Tibial artery (tissue), 4 donors: ENCODE measurements at places on chromosomes 13 and 19.

GRCh38 chr19:17766543-17767131 lies 15.4 kb downstream of the FCHO1 start:
- H3K4me1 ChIP-seq = peaks cover 8% of the 10 kb centered on the region
- H3K27me3 ChIP-seq = no peaks in the 10 kb centered on the region
- H3K4me3 ChIP-seq = no peak overlapping the region
- no peak overlapping the region for H3K27ac ChIP-seq
- H3K36me3 ChIP-seq = no peaks in the 10 kb centered on the region
- DNase-seq = peak; percentile 70

- H3K36me3 ChIP-seq = no peaks in the 10 kb centered on the region
- no peaks in the 10 kb centered on the region for H3K27me3 ChIP-seq
- H3K27ac ChIP-seq = no peak overlapping the region
- no peak overlapping the region for H3K4me3 ChIP-seq
- no peak for DNase-seq
- no peaks in the 10 kb centered on the region for H3K4me1 ChIP-seq
Observed at GRCh38 chr13:30714629-30715371, 20.5 kb upstream of the ALOX5AP start.

- H3K27me3 ChIP-seq = no peaks in the 10 kb centered on the region
- no peak for DNase-seq
- no peak overlapping the region for H3K27ac ChIP-seq
- peaks cover 11% of the 10 kb centered on the region for H3K36me3 ChIP-seq
- H3K4me3 ChIP-seq = no peak overlapping the region
Observed at GRCh38 chr13:48476686-48477085, 56.2 kb downstream of the RCBTB2 start.

DNA sequence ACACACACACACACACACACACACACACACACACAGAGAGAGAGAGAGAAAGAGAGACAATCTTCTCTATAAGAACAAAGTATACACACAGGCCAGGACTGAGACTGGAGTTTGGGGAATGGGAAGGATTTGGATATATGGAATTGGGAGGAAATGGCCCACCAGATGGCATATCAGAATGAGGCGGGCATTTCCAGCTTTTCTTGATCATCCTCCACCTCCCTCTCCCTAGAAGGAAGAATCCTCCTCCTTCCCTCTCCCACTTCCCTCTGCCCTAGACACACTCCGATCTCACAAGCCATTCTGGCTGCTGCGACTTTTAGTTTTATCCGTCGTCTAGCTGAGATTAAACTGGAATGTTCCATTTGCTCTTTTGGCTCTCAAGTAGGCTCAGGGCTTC lies 10.0 kb upstream of the CEBPG start:
- no peaks in the 10 kb centered on the region for H3K4me1 ChIP-seq
- H3K27ac ChIP-seq = no peak overlapping the region
- no peaks in the 10 kb centered on the region for H3K36me3 ChIP-seq
- no peak overlapping the region for H3K4me3 ChIP-seq
- no peak for DNase-seq
- no peaks in the 10 kb centered on the region for H3K27me3 ChIP-seq
